ENCODE measurements at places on chromosomes 2 and 18. TPM values are rescaled to one million over a fixed set of nuclear protein-coding genes. Genes with fewer than 3 reads are reported as not detected.

- no peaks in the 10 kb centered on the region for H3K27me3 ChIP-seq
- H3K27ac ChIP-seq: no peak overlapping the region
- no peak for DNase-seq
- H3K4me3 ChIP-seq: no peak overlapping the region
Observed at GRCh38 chr2:126436411-126436810, 219.5 kb upstream of the GYPC start.

DNA sequence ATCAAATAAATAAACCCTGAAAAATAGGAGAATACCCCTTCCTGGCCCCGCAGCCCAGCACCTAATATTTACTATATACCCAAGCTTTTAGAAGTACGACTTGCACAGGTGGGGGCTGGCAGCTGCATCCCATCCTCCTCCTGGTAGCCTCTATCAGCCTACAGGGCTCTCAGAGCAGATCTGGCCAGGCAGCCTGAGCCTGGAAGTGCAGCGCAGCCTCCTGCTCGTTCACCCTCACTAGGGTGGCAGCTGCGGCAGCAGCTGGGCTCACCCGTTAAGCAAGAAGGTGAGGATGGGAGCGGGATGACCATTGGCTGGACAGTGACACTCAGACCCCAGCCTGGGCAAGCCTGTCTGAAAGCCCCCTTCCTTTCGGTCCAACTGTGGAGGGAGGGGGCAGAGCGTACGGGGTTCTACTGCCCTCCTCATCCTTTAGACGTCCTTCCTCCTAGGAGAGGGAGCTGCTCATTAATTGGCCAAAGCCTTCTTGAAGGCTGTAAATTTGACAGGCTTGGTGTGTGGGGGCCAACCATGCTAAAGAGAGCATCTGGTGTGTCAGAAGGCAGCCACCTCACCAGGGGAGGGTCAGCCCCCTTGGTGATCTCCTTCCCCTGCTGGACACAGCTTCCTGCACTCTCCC, 23.3 kb downstream of the MPHOSPH10 start:
- no peaks in the 10 kb centered on the region for H3K4me1 ChIP-seq
- no peak for DNase-seq
- H3K4me3 ChIP-seq: no peak overlapping the region
- no peaks in the 10 kb centered on the region for H3K27me3 ChIP-seq

- H3K4me1 ChIP-seq: no peaks in the 10 kb centered on the region
- no peaks in the 10 kb centered on the region for H3K27me3 ChIP-seq
- no peak overlapping the region for H3K4me3 ChIP-seq
- no peaks in the 10 kb centered on the region for H3K36me3 ChIP-seq
- no peak overlapping the region for H3K27ac ChIP-seq
- DNase-seq: no peak
Observed at GRCh38 chr2:225497166-225497565, 97.7 kb downstream of the NYAP2 start.

GRCh38 chr2:74481961-74482800, 617 bp downstream of the CCDC142 start:
- DNase-seq: peak; percentile 75
- peaks cover 6% of the 10 kb centered on the region for H3K36me3 ChIP-seq
- no peaks in the 10 kb centered on the region for H3K27me3 ChIP-seq

DNA sequence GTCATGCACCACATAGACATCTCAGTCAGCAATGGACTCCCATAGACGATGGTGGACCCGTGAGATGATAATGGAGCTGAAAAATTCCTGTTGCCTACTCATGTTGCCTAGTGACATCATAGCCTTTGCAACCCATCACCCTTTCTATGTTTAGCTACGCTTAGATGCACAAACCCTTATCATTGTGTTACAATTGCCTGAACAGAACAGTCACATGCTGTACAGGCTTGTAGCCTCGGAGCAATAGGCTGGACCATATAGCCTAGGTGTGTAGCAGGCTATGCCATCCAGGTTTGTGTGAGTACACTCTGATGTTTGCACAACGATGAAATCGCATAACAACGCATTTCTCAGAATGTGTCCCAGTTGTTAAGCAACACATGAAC, 221.6 kb downstream of the ALPK2 start:
- H3K36me3 ChIP-seq: no peaks in the 10 kb centered on the region
- peaks cover 13% of the 10 kb centered on the region for H3K4me1 ChIP-seq
- DNase-seq: no peak
- no peak overlapping the region for H3K27ac ChIP-seq

- H3K27ac ChIP-seq: peak within 1 kb of the TSS; percentile 13
- H3K4me3 ChIP-seq: peak within 1 kb of the TSS; percentile 96
- H3K27me3 ChIP-seq: no peaks in the 10 kb centered on the region
- DNase-seq: peak; percentile 79
- H3K36me3 ChIP-seq: no peaks in the 10 kb centered on the region
Observed at GRCh38 chr18:55588111-55588869, at the start of gene TCF4. TSS of gene TCF4 (minus strand) at chr18:55588192. CDS start at chr18:55587116, 1,076 bp downstream.

DNA sequence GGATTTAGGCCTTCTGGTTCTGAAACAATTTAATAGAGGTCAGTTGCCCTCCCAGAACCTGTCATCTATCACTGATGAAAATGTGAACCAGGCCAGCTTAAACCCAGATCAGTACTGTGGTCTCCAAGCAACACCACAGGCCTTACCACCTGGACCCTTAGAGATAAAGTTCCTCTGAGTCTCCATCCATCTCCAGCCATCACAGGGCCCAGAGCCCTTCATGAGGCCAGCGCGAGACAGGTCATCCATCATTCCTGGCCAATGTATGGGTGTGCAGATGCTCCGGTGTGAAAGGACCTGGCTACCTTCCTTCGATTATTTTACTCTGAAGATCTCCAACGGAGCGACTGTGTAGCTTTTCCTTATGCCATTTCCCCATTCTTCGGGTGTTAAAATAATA, 322.7 kb upstream of the SOX11 start:
- no peak overlapping the region for H3K27ac ChIP-seq
- H3K36me3 ChIP-seq: no peaks in the 10 kb centered on the region
- no peak for DNase-seq
- H3K27me3 ChIP-seq: no peaks in the 10 kb centered on the region

- H3K4me3 ChIP-seq: peak within 1 kb of the TSS; percentile 92
- peaks cover 23% of the 10 kb centered on the region for H3K4me1 ChIP-seq
- DNase-seq: peak; percentile 38
- H3K27ac ChIP-seq: peak within 1 kb of the TSS; percentile 8
- peaks cover 4% of the 10 kb centered on the region for H3K27me3 ChIP-seq
Observed at GRCh38 chr2:27262379-27263286, at the start of gene SLC30A3. TSS of gene SLC30A3 (minus strand) at chr2:27263047. CDS start at chr2:27262906, 141 bp downstream.

GRCh38 chr2:71426721-71427120, 26.6 kb upstream of the DYSF start:
- H3K27ac ChIP-seq: no peak overlapping the region
- no peaks in the 10 kb centered on the region for H3K27me3 ChIP-seq
- no peaks in the 10 kb centered on the region for H3K4me1 ChIP-seq

GRCh38 chr2:204108330-204108751, 171.8 kb downstream of the ICOS start:
- no peak overlapping the region for H3K27ac ChIP-seq
- no peaks in the 10 kb centered on the region for H3K27me3 ChIP-seq
- DNase-seq: peak; percentile 49

DNA sequence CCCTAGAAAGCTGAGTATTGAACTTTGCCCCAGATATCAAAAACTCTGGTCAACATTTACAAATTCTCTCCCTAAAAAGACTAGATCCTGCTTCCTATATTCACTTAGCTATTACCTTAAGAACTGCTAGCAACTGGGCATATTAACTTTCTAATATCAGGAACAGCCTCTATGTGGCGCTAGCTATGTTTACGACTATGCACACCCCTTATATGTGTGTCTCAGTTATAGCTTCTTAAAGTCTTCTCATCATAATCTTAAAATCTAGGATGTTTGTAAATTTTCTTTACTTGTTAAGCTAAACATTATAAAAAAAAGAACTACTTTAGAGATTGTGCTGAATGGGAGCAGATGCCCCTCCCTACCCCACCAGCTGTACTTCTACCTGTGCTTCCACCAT, 1.7 kb upstream of the STAMBP start:
- H3K36me3 ChIP-seq: peaks cover 7% of the 10 kb centered on the region
- H3K4me1 ChIP-seq: peaks cover 7% of the 10 kb centered on the region
- no peak overlapping the region for H3K27ac ChIP-seq
- DNase-seq: peak; percentile 62
- H3K4me3 ChIP-seq: no peak overlapping the region
- peaks cover 30% of the 10 kb centered on the region for H3K27me3 ChIP-seq

- no peak overlapping the region for H3K27ac ChIP-seq
- H3K4me3 ChIP-seq: no peak overlapping the region
- no peak for DNase-seq
Observed at GRCh38 chr2:166360906-166361305, 14.8 kb downstream of the SCN9A start.

DNA sequence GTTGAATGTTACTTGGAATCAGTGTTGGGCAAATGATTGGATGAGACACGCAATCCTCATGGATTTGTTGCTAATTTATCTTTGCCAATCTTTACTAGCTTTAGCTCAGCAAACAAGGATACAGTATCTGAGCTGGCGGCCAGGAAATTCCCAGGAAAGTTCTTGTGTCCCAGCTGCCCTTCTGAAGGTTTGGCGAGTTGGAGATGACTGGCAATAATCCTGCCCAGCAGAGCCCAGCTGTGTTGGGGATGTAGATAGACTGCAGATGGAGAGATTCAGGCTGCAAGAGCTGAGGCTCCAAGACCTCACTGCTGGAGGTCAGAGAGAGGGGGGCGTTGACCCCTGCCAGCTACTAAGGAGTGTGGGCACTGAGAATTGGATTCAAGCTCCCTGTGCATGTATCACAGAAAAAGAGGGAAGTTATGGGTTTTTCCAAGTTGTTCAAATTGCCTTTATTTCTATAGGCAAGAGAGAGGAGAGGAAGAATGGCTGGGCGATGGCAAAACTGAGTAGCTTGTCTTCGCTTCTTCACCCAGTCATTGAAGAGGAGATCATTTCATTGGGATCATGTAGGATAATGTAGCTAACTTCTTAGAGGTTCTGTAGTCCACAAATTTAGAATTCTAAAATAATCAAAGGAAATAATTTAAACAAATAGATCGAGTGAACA, 506.8 kb upstream of the LRATD1 start:
- H3K4me3 ChIP-seq: no peak overlapping the region
- H3K27ac ChIP-seq: no peak overlapping the region
- H3K27me3 ChIP-seq: no peaks in the 10 kb centered on the region
- H3K4me1 ChIP-seq: no peaks in the 10 kb centered on the region

DNA sequence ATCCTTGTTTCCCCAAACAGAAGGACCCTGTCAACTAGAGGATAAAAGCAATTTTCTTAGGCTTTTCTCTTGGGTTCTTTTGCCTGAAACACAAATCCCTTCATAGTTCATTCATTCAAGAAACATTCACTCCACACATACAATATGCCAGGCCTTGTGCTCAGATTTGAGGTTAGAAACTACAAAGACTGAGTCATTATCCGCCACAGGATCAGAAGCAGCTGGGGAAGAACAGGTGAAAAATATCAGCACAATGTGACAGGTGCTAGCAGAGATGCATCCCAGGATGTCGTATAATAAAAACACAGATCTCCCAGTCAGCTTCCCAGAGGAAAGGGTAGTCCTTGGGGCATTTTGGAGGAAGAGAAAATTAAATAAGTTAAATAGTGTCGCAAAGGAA, 172.4 kb downstream of the LRATD1 start:
- H3K36me3 ChIP-seq: no peaks in the 10 kb centered on the region
- no peak overlapping the region for H3K4me3 ChIP-seq
- DNase-seq: no peak
- H3K4me1 ChIP-seq: no peaks in the 10 kb centered on the region
- H3K27me3 ChIP-seq: no peaks in the 10 kb centered on the region

DNA sequence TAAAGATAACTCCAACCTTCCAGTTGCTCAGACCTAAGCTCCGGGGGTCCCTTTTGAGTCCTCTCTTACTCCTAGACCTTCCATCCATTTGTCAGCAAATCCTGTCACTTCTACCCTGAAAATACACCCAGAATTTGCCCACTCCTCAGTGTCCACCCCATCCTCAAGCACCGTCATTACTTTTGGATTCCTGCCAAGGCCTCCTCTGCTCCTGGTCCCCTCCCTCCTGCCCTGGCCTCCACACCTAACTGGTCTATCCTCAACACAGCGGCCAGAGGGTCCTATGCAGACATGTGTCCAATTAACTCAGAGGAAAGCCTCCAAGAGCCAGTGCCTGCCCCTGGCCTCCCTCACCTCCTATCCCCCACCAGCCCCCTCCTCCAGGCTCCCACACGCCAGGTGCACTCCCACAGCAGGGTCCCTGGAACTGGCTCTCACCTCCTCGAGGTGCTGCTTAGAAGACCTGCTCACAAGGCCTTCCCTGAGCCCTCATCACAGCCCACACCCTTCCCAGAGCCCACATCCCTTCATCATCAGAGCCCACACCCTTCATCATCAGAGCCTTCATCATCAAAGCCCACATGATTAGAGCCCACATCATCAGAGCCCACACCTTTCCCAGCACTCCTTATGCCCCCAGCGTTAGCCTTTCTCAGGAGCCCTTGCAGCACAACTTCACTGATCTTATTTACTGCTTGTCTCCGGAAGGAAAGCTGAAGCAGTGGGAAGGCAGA, 20.4 kb downstream of the FAM178B start:
- no peaks in the 10 kb centered on the region for H3K27me3 ChIP-seq
- no peaks in the 10 kb centered on the region for H3K36me3 ChIP-seq
- no peak for DNase-seq
- no peak overlapping the region for H3K4me3 ChIP-seq

DNA sequence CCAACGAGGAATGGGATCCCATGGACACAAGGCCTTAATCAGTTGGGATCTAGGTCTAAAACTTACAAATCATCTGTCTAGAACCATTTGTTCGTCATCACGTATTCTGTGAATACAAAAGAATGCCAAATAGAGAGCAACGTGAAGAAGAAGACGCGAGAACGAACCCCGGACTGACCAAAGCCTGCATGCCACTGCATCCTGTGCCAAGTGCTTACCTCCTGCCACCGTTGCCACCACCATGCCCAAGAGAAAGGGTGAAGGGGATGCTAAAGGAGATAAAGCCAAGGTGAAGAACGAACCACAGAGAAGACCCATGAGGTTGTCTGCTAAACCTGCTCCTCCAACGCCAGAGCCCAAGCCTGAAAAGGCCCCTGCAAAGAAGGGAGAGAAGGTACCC, 30.2 kb downstream of the ITSN2 start:
- no peak for DNase-seq
- H3K4me3 ChIP-seq: no peak overlapping the region
- no peaks in the 10 kb centered on the region for H3K36me3 ChIP-seq
- H3K4me1 ChIP-seq: peaks cover 7% of the 10 kb centered on the region
- no peaks in the 10 kb centered on the region for H3K27me3 ChIP-seq

DNA sequence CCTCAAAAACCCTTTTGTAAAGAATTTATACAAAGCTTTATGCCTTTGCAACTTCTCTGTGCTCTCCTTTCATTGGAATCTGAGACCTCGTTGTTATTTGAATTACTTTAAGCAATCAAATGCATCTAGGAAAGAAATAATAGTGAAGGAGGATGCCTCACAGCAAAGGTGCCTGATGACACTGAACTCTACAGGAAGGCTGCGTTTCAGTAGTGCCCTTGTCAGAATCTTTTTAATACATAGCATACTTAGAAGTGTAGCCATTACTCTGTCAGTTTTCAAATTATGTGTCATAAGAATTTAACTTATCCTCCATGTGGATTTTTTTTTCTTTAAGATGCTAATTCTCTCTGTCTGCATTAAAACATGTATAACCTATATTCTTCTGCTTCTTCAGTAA, 9.6 kb upstream of the LYPD6B start:
- H3K27ac ChIP-seq: no peak overlapping the region

Gene TCF23
- not detected for total RNA-seq

Gene MC5R
- not detected for total RNA-seq

Gene ANTXR1
- total RNA-seq: 36.0 TPM

Gene TRPM8
- total RNA-seq: 0.83 TPM

Gene STON1
- 9.5 TPM for total RNA-seq

Gene HK2
- total RNA-seq: 127 TPM

Gene UGT1A8
- not detected for total RNA-seq

All from cardiac muscle cell (in vitro differentiated cells and primary cell).